ENCODE measurements at places on chromosomes 12 and 14.

DNA sequence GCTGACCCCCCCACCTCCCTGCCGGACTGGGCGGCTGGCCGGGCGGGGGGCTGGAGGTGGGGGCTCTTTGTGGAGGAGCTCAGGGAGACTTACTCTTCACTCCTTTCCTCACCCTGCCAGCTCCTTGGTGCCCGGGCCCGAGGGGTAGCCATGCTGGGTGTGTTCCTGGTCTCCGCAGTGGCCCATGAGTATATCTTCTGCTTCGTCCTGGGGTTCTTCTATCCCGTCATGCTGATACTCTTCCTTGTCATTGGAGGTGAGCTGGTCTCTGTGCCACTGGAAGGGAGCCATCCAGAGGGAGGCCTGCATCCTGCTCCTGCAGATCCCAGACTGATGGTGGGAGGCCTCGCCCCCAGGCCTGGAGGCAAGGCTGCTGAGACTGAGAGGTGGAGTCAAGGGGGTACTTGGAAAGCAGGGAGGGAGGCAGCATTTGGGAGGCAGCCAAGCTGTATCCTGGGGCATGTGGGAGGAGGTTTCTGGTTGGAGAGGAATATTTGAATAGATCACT, 19.7 kb downstream of the SOAT2 start:
- DNase-seq: no peak

DNA sequence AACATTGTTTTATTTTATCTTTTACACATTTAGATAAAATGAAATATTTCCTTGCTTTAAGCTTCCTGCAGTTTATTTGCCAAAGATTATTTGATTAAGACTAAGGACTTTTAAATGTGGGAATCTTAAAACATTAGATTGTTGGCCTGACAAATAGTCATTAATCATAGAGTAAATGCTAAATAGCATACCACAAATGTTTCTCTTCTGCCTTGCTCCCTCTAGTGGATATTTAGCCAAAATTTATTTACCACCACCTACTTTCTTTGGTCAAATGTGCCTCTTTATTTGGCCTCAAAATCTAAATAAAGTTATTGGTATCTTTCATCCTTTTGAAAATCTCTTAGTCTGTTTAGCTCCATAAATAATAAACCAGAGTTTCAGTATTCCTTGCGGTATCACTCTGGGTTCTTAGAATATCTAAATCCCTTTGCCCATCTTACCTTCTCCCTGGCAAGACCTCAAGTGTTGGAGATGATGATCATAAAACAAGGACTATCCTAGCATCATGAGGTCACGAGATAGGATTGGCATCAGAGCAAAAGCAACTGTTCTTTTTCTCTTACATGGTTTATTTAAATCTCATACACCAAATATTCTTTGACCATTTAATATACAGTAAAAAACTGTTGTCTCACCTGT, 150.6 kb upstream of the AEBP2 start:
- DNase-seq: no peak

- DNase-seq: no peak
Observed at GRCh38 chr14:75167325-75167724, 9.1 kb downstream of the TMED10 start.

GRCh38 chr12:27595231-27595642, 71.2 kb downstream of the PPFIBP1 start:
- DNase-seq: no peak

DNA sequence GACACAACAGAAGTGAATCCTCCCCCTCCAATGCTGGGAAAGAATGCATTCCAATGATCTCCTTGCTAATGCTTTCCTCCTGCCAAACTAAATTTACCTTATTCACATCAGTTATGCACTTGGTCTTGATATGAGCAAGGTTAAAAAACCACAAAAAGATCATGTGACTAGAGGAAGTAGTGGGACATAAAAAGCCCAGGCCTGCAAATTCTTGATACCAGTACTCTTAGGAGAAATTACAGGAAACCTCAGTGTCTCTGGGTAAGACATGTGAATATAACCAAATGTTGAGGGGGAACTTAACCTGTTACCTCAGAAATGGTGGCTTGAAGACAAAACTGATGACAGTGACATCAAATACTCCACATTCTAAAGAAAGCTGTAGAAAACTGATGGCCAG, 427.1 kb downstream of the RPS29 start:
- DNase-seq: no peak

DNA sequence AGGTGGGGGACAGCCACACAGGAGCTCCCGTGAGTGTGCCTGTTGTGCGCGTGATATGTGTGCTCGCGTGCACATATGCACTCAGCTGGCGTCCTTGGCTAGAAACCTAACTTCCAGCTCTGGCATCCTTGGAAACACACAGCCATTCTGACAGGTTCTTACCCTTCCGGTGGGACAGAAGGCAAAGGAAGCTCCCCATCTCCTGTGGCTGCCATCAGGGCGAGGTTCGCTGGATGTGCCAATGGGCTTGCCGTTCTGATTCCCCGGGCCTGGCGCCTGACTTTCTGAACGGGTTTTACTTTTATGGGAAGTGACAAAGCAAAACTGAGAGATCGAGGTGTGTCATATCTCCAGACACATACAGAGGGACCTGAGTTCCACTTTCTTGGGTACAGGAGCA, 124.7 kb downstream of the PAPOLA start:
- no peak for DNase-seq

DNA sequence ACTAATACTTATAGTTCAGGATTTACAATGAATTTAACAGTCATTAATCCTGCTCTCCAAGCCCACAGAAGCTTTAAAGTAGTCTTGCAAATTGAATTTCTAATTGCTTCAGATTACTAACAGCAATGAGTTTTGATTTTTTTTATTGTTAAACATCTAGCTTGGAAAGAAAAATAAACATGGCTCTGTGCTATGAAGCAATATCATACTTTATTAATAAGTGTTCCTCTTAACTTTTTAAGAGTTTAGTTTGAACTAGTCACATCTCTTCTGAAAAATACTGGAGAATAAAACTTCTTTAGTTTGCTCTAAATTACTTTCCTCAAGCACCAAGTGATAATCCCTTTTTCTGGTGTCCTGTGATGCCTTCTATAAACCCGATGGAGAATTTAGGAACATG, 250.2 kb downstream of the TRHDE start:
- DNase-seq: no peak

- DNase-seq: no peak
Observed at GRCh38 chr14:99891900-99892299, 98.7 kb downstream of the EML1 start.

DNA sequence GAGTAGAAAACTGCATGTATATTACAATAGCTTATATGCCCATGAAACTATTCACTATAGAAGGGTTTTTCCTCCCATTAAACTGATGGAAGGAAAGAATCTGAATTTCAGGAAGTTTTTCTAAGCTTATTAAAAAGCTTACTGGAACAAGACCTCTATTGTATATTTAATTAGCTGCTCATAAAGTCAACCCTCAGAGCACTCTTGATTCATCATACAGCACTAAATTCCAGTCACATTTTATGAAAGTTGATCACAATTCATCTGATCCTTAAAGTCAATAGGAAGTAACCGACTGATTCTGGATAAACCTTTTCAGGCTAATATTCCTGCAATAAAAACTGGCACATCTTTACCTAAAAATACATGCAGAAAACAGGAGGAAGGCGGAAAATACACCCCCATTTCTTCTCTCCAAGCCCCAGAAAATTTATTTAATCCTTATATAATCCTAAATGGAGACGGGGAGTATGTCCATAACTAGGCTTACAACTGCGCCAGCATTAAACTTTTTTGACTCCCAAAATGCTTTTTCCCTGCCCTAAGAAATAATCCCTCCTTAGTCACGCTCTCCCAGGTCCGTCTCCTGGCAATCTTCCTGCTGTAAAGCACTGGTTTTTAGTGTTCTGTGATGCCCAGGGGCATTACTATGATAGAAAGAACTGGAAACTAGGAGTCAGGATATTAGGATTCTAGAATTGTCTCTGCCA, 35.3 kb downstream of the DICER1 start:
- DNase-seq: no peak

GRCh38 chr12:64181430-64182291, 40.4 kb downstream of the KICS2 start:
- DNase-seq: no peak

GRCh38 chr14:103101963-103102688, 7.6 kb downstream of the EXOC3L4 start:
- no peak for DNase-seq

GRCh38 chr14:67477926-67478799, 10.4 kb downstream of the TMEM229B start:
- DNase-seq: no peak

DNA sequence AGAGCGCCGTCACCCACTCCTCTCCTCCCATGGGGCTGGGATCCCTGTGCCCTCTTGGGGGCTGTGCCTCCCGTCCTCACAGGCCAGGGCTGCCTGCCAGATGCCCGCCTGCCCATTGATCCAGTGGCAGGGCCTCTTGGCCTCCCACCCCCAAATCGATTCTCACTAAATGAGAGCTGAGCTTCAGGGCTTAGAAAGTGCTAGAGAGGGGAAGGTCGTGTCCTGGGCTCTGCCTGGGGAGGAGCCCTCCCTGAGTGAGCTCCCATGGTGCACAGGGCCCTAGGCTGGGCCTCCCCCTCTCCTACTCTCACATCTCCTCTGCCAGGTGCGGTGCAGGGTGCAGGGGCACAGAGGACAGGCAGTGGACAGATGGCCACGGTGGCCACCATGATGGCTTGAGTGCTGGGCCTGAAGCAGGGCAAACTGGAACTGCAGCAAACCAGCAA, 9.2 kb downstream of the BEGAIN start:
- no peak for DNase-seq

DNA sequence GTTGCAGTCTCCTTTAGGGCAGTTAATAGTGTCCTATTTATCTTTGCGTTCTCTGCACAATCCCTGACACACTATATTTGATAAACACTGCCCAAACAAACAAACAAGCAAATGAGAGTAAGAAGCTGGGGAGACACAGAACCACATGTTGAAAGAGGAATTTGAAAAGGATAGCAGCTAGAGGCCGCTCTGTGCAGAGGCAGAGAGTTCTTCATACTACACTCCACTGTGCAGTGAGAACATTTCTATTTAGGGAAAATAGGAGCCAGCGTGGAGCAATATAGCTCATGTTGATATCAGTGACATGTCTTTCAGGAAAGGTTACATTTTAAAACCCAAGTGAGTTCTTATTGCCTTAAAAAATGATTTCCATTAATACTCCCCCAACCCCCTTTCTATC, 140.3 kb upstream of the SEL1L start:
- no peak for DNase-seq

DNA sequence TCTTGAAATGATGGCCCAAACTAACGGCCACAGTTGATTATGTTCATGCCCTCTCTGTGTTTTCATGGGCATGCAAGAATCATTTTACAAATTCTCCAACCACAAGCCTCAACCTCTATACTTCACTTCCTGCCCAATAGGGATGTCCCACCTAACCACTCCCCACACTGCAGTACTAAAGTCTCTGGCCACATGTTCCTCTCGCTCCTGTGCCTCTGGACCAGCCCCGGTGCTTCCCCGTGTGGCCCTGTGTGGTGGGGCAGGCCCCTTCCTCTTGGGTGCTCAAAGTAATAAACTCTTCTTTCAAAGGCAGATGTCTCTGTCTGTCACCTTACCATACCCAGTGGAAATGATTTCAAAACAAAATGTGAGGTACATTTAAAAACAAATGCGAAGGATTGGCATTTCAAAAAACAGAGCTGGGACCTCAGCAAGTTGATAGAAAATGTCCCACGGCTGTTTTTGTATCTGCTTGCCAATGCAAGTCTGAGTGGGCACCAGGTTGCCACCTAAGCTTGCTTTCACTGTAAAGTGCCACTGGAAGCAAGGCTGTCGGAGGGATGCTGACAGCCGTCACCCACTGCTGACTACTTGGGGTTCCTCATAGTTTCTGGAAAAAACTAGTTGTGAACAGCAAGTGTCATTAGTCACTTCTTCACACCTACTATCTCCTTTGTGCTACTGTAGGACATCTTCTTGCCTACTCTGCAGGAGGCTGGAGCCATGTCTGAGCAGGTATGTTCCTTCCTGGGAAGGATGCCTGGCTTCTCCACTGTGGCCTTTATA, 8.2 kb upstream of the SERPINA11 start:
- DNase-seq: no peak

DNA sequence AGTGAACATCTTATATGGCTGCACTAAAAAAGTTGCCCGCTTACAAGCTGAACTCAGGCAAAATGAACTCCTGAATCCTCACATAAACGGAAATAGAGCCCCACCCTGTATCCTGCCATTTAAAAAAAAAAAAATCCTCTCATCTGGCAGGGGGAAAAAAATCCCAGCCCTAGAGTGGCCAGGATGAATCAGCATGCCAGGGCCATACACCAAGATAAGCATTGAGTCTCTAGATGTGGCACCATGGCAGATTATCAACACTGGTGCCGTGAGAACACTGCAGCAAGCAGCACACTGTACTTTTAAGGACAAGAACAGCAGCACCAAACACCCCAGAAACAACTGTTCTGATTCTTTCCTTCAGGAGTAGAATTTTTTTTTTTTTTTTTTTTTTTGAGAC, 65.5 kb downstream of the RASSF3 start:
- DNase-seq: no peak

DNA sequence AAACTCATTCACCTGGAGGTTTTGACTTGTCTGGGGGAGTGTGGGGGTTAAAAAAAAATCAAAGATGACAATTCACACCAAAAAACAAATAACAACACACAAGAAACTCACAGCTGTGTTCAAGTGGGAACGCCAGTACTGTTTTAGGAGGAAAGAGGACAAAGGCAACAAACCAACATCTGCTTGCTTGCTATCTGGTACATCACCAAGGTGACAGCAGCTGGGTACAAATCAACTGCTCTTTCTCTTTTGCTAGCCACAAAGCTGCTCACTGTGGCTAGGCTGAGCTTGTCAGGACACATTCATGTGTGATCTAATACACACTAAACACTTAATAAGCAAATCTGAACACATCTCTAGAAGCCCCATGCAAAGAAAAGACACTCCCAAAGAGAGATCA, 128.0 kb upstream of the RAP1B start:
- DNase-seq: no peak

- DNase-seq: no peak
Observed at GRCh38 chr12:94152292-94153078, 4.1 kb downstream of the PLXNC1 start.

DNA sequence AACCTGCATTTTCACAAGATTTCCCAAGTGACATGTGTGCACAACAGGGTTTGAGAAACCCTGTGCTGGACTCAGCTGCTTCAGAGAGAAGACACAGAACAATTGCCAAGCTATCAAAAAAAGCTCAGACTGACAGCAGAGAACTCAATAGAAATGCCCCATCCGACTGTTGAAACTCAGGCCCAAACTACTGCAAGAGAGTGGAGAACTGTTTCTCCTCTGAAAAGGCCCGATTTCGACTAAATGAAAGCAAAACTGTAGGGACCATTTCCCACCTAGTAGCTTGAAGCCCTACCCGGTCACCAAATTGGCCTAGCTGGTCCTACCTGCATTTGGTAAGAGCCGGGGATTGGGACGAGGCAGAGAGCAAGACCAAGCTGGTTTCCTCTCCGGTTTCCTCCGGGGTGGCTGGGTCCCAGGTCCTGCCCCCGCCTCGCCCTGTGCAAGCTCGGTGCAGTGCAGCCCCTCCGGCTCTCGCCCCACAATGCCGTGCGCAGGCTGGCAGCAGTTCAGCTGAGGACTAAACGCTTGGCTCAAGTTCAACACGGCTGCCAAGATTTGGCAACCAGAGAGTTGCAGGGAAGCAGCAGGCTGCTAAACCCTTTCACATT, 1180.6 kb downstream of the VRK1 start:
- DNase-seq: peak; percentile 62

Measured in T follicular helper cell (primary cell).